ENCODE measurements at places on chromosomes 7 and 10. TPM values are rescaled to one million over a fixed set of nuclear protein-coding genes. Genes with fewer than 3 reads are reported as not detected.
A peak's percentile ranks its signal among the peaks of the same experiment; 100 is the strongest.

RPEL1 gene
- total RNA-seq = not detected

RBP3 gene
- total RNA-seq = not detected

ZNF425 gene
- 0.72 TPM for total RNA-seq

- DNase-seq = no peak
These were observed 303.5 kb downstream of the PAXIP1 start for GRCh38 chr7:154699417-154699816.

GRCh38 chr7:103343758-103344452 is 662 bp downstream of the DNAJC2 start:
- no peak for DNase-seq

- DNase-seq = no peak
These were observed 18.2 kb downstream of the COL17A1 start for GRCh38 chr10:104067525-104067924.

DNA sequence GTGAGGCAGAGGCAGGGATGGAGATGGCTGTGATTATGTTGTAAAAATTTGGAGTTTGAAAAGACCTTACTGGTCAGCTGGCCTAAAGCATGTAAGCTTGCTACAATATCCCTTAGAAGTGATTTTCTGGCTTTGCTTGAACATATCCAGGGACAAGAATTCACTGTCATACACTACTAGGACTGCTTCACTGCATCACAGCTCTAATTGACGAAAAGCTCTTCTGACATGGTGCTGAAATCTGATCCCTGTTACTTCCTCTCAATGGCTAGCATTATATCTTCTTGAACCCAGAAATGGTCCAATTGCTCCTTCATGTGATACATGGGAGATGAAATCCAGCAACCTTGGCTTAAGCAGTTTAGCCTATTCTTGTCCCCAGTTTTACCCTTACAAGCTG is 197.7 kb upstream of the HPS1 start:
- no peak for DNase-seq

- no peak for DNase-seq
These were observed 97.3 kb downstream of the MYL10 start for GRCh38 chr7:101531726-101532357.

- peak; percentile 49 for DNase-seq
These were observed 87.9 kb upstream of the PDE1C start for GRCh38 chr7:32158076-32158475.

- DNase-seq = no peak
These were observed 5.4 kb downstream of the SLIT1 start for GRCh38 chr10:97180363-97180755.

DNA sequence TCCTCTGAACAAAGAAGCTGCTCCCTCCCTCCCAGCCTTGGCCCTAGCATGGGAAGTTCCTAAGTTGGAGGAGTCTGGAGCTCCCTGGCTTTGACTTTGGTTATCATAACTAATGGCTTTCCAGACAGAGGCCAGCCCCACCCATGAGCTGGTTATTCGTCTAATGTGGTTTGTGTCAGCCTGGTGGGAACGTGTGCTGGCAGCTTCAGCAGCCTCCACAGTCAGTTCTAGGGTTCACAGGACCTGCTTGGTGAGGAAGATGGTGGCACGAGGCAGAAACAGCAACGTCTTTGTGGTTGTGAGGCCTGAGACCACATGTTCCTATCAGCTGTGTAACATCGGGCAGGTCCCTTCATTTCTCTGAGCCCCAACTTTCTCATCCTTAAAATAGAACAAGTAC is 103.1 kb downstream of the PAXIP1 start:
- DNase-seq = no peak

Data from left ventricle myocardium superior (tissue), 1 donor.